ENCODE measurements at places on chromosomes 6 and 20. TPM values are rescaled to one million over a fixed set of nuclear protein-coding genes. Genes with fewer than 3 reads are reported as not detected.

The ZC3H12D gene
- not detected for total RNA-seq

The STMND1 gene
- not detected for total RNA-seq

The SPATA25 gene
- total RNA-seq = 0.25 TPM

The ADNP gene
- 45.4 TPM for total RNA-seq

The ZC2HC1B gene
- not detected for total RNA-seq

The NRSN1 gene
- total RNA-seq = not detected

The TFEB gene
- 3.8 TPM for total RNA-seq

The CFAP61 gene
- not detected for total RNA-seq

The TENT5A gene
- 4.3 TPM for total RNA-seq

All from kidney epithelial cell (primary cell).